T-helper 22 cell (primary cell): ENCODE measurements at places on chromosomes 2 and 18.

DNA sequence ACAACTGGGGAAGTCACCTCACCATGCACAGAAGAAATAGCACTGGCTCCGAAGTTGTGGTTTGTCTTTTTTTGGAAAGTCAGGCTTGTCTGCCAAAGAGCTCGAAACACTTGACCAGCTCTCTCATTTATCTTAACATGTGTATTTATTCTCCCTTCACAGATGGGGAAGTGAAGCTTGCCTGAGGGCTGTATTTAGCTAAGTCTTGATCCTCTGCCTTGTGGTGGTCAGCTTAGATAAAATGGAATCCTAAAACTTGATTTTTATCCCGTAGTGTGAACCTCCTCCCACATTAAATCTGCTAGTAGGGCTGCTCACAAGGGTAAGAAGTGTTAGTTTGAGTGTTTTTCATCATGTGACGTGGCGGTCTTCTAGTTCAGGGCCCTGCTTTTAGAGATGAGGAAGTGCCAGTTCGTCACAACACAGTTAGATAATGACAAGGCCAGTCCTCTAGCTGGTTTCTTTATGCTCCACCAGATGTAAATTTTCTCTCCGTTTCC, 89.7 kb downstream of the TMEM247 start:
- DNase-seq: no peak

DNA sequence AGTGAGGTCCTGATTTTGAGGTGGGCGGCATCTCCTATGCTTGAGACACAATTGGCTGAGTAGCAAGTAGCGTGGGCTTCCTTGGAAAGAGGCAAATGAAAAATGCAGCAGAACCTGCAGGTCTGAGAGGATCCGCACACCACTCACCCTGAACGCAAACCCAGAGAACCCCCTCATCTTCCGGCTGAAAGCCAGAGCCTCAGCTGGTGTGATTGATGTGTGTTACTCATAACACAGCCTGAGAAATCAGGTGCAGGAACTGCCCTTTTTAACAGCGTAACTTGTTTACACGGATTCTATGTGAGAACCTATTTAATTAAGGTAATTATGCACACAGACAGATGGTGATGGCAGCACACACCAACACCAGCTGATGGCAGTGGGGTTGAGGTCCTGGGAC, 123.4 kb downstream of the MRO start:
- DNase-seq: no peak

GRCh38 chr18:25250474-25250851, 101.5 kb downstream of the ZNF521 start:
- DNase-seq: no peak

- no peak for DNase-seq
These were observed 141.0 kb downstream of the THADA start for GRCh38 chr2:43454791-43455190.

DNA sequence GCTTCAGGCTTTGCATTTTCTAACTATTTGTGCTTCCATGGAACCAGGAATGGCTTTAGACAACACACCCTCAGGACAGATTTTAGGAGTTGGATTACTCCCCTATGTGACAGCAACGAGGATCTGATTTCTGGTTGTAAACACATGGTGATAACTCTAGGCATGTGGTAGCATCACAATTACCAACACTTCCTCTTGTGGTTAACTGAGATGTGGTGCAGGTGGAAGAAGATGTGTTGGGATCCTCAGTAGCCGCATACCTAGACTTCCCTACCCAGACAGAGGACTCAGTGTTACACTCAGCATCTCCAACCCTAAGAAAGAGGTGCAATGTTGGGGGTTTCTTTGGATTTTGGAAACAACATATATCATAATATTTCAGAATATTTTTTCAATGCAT, 234.8 kb downstream of the DOK6 start:
- DNase-seq: no peak

GRCh38 chr2:180325416-180326120, 318.5 kb upstream of the CWC22 start:
- DNase-seq: no peak

DNA sequence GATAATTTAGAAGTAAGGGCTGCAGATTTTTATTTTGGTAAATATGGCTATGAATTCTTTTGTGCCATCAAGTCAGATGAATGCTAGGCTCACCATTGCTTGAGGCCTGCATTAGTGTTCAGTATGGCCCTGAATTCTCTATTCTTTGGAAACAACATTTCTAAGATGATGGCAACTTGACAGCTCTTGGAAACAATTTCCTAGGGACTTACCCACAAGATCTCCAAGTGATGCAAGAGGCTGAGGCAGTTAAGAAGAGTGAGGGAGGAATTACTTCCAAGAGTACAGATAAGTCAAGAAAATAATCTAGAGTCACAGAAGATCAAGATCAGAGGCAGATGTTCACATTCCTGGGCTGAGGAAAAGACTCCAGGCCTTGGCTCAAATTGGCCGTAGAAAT, 129.1 kb downstream of the NRP2 start:
- DNase-seq: no peak

DNA sequence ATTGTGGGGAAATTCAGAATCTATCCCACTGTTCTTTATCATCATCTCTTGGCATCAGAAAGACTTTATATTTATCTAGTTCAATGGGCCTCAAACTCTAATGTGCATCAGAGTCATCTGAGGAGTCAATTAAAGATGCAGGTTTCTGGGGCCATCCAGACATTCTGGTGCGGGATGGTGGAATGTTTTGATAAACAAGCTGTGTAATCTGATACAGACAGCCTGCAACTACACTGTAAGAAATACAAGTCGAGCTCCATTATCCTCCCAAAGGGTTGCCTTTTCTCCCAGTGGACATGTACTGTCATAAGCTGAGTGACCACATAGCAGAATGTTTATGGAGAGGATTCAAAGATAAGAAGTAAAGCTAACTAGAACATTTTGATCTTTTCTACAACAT, 515.3 kb upstream of the DCC start:
- no peak for DNase-seq

GRCh38 chr18:23926571-23926970, 88.0 kb upstream of the TTC39C start:
- no peak for DNase-seq

- DNase-seq: no peak
These were observed 74.6 kb downstream of the CLHC1 start for GRCh38 chr2:55157474-55157884.

DNA sequence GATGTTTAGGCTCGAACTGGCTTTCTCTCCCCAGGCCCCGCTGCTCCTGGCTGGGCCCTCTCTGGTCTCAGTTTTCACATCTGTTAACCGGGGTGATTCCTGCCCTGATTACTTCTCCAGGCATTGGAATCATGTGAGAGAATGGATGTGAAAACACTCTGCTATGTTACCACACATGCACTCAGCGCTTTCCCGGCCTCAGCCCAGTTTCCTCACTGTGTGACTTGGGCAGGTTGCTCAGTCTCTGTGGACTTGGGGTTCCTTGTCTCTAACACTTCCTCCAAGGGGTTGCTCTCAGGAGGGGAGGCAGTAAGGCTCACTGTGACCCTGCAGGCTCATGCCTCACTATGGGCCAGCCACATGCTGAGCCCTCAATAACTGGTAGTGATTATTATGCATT, 230.4 kb upstream of the HS6ST1 start:
- DNase-seq: no peak

GRCh38 chr2:31110431-31110830, 27.8 kb downstream of the GALNT14 start:
- DNase-seq: no peak

DNA sequence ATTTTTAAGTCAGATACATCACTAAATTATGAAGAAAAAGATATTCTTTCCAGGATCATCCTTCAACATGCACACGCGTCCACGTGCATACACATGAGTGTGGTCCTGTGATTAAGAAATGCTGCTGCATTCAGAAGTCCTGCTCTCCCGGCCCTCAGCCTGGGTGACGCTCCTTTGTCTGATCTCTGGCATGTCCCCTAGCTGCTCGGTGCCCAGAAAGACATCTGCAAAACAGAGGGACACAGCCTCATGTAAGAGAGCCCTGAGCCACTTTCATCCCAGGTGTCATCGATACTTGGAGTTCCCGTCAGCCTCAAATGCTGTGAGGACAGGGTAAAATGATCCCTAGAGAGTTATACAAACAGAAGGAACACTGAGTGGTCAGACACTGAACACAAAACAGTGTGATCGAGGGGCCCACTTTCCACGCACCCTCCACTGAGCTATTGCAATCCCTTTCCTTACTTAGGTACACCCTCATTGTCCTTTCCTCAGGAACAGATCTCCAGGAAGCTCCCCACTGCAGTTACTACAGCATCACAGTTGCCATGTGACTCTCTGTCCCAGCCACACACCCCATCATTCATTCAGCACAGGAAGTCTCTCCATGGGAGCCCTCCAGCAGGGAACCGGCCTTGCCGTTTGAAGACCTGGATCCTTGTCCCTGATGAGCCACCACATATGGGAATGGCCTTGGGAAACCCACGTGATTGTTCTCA, 32.1 kb downstream of the CRACDL start:
- no peak for DNase-seq

DNA sequence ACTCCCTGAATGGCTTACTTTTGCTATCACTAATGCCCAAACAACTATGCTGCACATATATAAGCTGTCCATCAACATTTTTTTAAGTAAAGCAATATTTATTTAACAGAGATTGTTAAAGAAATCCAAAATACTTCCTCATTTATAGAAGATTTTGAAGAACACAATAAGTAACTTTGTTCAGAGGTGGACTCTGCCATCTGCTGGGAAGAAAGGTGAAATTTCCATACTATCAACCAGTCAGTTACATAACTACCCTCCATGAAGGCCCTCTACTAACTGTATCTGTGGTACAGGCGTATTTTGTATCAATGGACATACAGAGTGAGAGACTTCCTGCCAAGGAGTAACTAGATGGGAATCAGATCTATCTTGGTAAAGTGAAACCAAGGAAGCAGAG, 106.0 kb downstream of the DTNB start:
- DNase-seq: no peak

DNA sequence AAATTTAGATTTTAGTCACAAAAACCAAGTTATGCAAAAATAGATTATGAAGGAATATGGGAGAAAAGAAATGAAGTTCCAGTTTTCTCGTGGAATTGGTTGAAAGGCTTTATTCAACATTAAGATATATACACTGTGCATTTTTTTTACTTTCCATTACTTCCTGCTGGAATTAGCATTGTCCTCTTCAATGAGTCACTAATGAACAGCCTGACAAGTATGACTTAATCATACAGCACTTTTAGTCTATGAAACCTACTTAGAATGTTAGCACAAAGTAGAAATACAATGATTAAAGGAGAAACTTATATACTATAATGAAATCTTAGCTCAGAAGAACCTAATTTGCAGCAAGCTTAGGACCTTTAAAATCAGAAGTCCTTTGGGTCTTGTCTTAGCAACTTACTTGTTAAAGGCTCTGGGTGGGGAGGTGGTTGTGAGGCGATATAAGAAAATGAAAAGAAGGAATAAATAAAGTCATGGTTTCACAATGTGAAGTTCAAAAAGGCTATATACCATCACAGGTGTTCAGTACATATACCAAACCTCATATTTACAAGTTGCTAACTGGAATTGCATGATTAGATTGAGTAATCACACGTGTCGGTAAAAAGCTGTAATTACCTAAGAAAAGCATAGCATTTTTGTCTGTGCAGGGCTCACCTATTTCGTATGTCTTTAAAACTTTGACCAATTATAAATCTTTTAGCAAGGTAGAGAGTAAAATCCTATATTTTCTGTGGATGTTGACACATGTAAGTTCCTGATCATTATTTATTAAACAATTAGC, 236.8 kb downstream of the CAMKMT start:
- DNase-seq: no peak

- DNase-seq: no peak
These were observed 398.5 kb downstream of the CDH2 start for GRCh38 chr18:27778441-27778840.

GRCh38 chr2:114754907-114755563, 312.6 kb downstream of the DPP10 start:
- no peak for DNase-seq

DNA sequence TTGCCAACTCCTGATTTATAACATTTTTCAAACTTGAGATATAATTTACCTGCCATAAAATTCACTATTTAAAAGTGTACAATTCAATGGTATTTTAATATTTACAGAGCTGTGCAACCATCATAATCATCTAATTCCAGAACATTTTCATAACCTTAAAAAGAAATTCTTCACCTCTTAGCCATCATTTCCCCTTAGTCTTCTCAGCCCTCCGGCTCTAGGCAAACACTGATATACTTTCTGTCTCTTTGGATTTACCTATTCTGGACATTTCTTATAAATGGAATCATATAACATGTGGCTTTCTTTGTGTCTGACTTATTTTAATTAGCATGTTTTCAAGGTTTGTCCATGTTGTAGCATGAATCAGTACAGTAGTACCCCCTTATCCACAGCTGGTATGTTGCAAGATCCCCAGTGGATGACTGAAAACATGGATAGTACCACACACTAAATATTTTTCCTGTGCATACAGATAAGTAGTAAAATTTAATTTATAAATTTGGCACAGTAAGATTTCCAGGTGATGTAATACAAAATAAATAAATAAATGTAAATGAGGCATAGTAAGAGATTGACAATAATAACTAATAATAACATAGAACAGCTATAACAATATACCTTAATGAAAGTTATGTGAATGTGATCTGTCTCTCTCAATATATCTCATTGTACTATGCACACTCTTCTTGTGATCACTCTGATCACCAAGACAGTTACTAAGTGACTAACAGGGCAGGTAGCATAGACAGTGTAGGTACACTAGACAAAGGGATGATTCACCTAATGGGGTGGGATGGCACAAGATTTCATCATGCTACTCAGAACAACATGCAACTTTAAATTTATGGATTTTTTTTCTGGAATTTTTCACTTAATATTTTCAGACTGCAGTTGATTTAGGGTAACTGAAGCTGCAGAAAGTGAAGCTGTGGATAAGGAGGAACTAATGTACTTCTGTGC, 73.1 kb downstream of the RAB3GAP1 start:
- DNase-seq: no peak

DNA sequence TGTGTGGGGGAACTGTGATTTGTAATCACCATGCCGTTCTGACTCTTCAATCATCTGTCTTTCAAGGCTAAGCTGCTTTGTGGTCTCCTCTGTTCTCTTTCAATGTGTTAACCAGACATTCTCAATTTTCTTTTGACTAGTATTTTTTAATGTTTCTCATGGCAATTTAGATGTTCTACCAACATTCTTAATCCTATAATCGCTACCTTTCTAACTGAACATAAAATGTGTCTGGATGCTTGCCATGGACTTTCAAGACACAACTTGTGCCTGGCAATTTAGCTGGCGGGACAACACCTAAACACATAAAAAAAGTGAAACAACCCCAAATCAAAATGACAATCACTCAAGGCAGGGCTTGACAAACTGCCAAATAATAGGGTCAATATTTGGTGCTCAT, 135.0 kb upstream of the ACKR3 start:
- DNase-seq: no peak

DNA sequence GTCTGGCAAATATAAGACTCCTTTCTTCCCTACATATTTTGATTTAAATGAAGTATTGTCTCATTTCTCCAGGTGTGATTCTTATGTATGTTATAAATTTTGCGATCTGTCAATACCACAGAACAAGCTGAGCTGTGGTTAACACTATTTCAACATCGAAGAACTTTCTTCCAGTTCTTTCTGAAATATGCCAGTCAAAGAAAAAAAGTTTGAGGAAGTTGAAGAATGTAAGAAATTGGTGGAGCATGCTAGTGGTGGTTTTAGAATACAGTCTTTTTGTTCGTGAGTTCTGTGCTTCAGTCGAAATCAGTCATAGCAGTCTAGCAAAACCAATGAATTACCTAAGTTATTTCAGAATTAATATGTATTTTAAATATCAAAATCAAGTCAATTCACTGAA, 8.6 kb upstream of the COBLL1 start:
- DNase-seq: no peak
